ENCODE measurements at places on chromosomes 2 and 18.
A peak's percentile ranks its signal among the peaks of the same experiment; 100 is the strongest.

- DNase-seq = no peak
These were observed 15.8 kb downstream of the CWC22 start for GRCh38 chr2:179991344-179991743.

- DNase-seq = no peak
These were observed at the start of gene OTOF for GRCh38 chr2:26477911-26478253. Gene OTOF (minus strand): TSS chr2:26478124.

GRCh38 chr2:28880193-28880592 lies 10.1 kb upstream of the TRMT61B start:
- no peak for DNase-seq

GRCh38 chr18:39480494-39481195 lies 1915.0 kb upstream of the CELF4 start:
- DNase-seq = no peak

GRCh38 chr2:153213022-153213421 lies 265.5 kb downstream of the RPRM start:
- no peak for DNase-seq

DNA sequence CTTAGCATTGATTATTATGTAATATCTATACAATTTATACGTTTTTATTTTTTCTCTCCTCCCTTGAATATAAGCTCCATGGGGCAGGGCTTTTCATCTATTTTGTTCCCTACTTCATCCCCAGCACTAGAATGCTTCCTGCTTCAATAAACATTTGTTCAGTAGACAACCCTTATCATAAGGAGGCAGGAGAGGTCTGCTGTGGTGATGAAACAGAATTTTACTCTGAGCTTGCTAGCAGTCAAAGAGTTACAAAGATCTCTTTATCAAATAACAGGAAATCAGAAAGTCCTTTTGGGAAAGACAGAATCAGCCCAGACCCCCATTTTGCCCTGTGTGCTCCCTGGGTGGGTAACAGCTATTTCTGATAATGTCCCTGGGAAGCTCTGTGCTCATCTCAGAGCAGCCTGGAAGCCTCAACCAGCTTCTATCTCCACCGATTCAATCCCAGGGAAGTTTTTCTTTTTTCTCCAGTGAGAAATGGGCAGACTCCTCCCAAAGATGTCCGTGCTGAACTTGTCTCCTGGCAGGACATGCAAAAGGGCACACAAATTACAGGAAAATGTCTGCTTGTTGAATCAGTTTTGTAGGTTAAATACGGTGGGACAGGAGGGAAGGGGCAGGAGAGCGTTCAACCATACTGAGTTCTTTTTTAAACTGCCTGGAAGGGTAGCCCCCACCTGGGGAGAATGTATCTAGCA lies 84.7 kb upstream of the PKDCC start:
- no peak for DNase-seq

GRCh38 chr2:181805228-181806038 lies 86.1 kb upstream of the ITPRID2 start:
- DNase-seq = peak; percentile 77

DNA sequence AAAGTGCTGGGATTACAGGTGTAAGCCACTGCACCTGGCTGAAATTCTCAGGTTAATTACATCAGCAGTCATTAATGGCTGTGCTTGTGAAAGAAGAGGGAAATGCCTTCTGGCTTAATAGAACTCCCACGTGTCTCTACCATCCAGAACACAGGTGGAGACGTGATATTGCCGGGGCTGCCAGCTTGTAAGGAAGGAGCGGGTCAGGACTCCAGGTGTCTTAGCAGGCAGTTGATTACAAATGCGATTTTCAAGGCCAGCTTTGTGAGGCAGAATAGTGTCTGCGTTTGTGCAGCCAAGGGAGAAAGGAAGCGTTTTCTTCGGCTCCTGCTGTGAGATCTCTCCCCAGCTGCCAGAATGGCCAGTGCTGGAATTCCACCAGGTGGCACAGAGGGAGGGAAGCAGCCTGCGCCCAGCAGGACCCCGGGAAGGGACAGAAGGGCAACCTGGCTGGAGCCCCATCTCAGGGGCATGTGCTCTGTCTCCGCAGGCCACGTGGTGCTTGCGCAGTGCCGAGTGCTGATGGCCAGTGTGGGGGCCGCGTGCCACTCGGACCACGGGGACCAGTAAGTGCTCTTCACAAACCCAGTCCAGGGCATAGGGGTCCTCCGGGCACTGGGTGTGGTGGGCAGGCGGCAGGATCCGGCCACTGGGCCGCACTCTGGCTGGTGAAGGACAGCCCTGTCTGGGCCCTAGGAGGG lies 3.7 kb upstream of the ESPNL start:
- peak; percentile 6 for DNase-seq

- DNase-seq = no peak
These were observed 925.7 kb downstream of the EPHA4 start for GRCh38 chr2:220646424-220646823.

- no peak for DNase-seq
These were observed 90.8 kb downstream of the METTL4 start for GRCh38 chr18:2480536-2480935.

DNA sequence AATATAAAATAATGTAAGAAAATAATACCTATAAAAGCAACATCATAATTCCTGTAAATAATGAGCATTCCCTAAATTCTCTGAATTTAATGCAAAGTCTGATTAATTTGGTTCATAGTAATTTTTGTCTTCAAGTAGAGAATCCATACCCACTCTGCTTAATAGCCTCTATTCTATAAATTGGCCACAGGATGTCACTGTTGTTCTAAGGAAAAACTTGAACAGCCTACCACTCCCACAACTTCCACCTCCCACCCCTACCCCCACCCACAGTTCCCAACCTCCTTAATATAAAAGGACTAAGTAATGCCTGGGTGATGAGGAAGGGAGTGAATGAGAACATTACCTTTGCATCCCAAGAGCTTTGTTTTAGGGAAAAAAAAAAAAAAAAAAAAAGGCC lies 27.2 kb upstream of the BBS5 start:
- DNase-seq = peak; percentile 44

GRCh38 chr18:3972291-3972930 lies 482.7 kb downstream of the DLGAP1 start:
- no peak for DNase-seq

DNA sequence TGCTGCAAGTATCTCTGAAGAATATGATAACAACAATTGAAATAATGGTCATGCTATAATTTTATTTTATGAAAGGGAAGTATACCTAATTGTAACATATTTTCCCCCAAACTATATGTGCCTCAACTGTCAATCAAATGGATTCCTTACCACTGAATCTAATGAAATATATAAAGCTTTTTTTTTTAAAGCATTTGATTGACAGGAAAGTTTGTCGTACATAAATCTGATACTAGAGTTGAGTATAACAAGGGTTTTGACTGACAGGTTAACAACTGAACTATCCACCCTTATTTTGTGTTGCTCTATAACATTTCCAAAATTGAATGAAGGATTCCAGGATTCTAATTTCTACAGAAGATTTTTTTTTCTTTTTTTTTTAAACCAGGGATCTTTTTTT lies 1333.3 kb upstream of the SLC39A10 start:
- no peak for DNase-seq

GRCh38 chr2:232273903-232274643 lies 104.5 kb upstream of the ALPP start:
- peak; percentile 53 for DNase-seq

DNA sequence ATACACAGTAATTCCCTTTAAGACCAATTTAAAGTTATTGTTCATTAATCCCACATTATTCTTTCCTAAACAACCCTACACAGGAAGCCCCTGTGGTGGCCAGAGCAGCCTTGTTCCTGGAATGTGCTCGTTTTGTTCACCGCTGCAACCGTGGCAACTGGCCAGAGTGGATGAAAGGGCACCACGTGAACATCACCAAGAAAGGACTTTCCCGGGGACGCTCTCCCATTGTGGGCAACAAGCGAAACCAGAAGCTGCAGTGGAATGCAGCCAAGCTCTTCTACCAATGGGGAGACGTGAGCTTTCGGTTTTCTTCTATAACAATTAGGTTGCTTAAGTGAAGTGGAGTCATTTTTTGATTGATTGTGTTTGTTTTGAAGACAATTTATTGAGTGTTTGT lies 101.0 kb downstream of the UNC80 start:
- peak; percentile 97 for DNase-seq

- DNase-seq = no peak
These were observed 107.6 kb downstream of the TMEM17 start for GRCh38 chr2:62398356-62398755.

DNA sequence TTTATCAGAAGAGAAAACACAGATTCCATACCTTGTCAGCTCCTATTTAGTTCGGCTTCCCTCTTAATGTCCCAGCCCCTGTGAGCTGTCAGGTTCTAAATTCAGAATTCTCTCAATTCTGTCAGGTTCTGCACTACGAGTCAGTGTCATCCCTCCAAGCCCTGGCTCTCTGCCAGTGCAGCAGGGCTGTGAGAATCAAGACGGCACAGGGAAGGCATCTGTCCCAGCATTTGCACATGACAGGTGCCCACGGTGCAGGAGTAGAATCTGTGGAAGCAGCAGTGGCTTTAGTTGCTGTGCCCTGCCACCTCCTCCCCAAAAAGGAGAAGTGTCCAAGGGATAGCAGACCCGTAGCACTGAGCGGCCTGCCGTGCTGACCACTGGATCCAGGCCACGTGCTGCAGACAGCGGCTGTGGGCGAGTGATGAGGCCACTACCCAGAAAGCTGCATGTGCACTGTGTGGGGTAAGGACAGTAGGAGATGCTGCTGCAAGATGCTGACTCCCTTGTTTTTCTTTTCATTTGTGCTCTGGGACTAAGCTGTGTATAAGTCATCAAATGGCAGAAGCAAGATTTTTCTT lies 12.8 kb downstream of the RBFA start:
- no peak for DNase-seq

DNA sequence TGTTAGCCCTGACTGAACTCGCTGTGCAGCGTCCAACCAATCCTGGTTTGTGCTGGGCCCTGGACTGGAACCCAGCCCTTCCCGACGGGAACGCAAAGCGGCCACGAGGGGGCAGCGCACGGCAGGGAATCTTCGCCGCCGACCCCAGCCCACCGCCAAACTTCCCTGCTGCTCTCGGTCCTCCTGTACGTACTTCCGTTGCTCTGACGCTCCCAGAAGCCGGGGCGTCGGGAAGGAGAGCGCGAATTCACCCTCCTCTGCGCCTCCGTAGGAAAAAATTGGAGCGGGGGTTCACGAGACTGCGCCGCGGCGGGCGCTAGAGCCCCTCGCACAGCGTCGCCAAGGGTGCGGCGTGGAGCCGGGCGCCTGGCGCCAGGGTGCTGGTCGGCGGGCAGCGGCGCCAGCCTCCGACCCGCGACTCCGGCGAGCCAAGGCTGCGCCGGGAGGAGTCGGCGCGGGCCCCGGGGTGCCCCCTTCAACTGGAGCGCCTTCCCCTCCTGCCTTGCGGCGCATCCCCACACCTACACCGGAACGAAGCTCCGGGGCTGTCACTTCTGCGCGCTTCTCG lies 873 bp upstream of the SH3RF3 start:
- DNase-seq = peak; percentile 80

DNA sequence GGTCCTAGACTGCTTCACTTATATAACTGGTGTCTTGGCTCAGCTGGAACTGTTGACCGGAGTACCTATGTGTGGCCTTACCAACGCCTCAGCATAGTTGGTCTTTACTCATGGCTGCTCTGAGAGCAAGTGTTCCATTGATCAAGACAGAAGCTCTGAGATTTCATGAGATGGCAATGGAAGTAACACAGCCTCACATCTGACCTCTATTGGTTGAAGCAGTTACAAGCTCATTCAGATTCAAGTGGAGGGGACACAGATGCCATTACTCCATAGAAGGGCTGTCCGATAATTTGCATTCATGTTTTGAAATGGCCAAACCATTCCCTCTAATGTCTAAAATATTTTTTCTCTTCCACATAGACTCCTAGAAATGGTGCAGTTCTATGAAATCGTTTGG lies 46.4 kb upstream of the STK39 start:
- DNase-seq = no peak

GRCh38 chr18:22032392-22032961 lies 136.9 kb upstream of the GATA6 start:
- peak; percentile 89 for DNase-seq

- DNase-seq = no peak
These were observed 71.9 kb downstream of the EPC2 start for GRCh38 chr2:148716378-148716920.

- peak; percentile 18 for DNase-seq
These were observed 665 bp downstream of the MCM6 start for GRCh38 chr2:135875491-135876065.

DNA sequence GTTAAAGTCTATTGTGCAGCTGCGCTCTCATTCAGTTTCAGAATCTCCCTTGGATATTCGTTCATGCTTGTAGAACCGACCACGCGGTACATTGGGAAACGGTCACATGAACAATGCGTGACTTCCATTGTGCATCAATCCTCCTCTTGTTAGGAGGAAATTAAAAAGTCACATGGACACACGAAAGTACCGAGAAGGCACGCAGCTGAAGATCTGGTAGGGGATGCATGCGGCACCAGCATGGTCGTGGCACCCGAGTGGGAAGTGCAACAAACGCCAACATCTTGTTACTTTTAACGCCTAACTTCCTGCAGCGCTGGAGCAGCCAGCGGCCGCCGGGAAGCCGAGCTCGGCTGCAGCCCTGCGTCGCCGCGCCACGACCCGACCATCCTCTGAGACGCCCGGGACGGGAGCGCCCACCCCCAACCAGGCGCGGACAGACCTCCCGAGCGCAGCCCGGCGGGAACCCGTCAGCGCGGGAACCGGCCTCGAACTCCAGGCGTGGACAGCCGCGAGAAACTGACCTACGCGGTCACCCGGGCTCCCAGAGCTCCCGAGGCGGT lies 412 bp downstream of the OSBPL1A start:
- DNase-seq = peak; percentile 55

GRCh38 chr2:168667156-168667555 lies 135.3 kb upstream of the NOSTRIN start:
- no peak for DNase-seq

DNA sequence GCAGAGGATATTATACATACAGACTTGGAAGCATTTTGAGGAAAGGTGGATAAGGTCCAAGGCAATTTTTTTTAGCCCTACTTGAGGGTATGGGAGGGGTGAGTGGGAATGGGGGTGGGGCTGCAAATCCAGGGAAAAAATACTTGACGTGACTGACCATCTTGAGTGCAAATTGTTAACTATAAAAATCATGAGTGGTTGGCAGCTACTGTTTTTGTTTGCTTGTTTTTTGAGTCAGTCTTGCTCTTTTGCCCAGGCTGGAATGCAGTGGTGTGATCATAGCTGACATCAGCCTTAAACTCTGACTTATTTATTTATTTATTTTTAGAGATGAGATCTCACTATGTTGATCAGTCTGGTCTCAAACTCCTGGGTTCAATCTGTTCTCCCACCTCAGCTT lies 458.8 kb downstream of the PIK3C3 start:
- no peak for DNase-seq
